Type B pancreatic cell (in vitro differentiated cells): ENCODE measurements at places on chromosomes 4 and X.

DNA sequence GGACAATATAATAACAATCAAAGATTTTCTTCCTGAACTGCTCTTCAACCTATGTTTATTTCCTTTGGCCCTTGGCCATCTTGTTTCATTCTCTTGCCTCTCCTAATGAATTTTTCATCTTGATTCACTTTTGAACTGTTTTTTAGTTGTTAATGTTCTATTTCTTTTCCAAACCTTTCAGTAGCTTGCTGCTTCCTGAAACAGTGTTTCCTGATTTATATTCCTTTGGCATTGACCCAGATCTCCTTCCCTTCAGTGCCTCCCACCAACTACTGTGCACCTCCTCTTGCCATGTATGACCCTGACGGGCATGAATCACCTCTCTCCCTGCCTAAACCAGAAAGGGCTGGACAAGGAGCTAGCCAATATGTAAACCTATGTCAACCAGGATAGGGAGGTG is 25.6 kb upstream of the SPP1 start:
- no peak for DNase-seq

DNA sequence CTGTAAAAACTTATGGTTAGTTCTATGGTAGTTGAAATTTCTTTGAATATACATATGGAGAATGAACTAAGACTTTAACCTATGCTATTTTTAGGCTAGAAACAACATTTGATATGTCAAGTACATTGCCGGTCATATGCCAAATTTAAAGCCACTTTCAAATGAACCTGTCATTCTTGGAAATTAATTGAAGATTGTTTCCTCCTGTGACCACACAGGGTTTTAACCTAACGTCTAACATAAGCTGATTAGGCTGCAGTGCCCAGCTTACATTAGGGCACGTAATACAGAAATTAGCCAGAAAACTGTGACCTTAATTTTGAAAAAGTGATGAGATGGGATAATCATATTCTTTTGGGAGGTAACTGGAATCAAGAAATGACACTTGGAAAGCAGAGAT is 645.9 kb downstream of the FSTL5 start:
- no peak for DNase-seq

- peak; percentile 80 for DNase-seq
Measured at GRCh38 chr4:118888666-118889311, at the start of gene SYNPO2. SYNPO2 (plus strand) TSS chr4:118888854; CDS start chr4:118889037, 183 bp downstream.

GRCh38 chr4:25792876-25793275 is 69.9 kb downstream of the SEL1L3 start:
- no peak for DNase-seq

- DNase-seq: no peak
Measured at GRCh38 chr4:165953181-165953580, 80.1 kb downstream of the TLL1 start.

DNA sequence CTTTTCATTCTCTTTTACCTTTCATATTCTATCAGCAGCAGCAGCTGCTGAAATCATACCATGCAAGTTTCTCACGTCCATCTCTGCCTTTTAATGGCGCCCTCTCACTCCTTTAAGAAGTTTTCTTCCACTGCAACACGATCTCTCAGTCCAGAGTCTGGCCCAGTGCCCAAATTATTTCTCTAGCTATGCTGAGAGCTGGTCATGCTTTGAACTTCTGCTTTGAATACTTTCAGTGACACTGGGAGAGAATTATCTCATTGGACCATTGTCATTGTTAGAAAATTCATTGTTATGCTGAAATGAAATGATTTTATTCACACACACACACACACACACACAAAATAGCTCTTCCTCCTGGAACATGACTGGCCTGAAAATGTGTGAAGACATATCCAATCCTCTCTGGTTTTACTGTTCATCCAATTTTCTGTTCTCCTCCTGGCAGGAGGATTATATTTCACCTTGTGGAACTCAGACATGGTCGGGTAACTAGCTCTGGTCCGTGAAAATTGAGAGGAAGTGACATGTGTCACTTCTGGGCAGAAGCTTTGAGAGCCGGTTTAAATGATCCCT is 1.3 kb upstream of the PDHA1 start:
- DNase-seq: no peak

- no peak for DNase-seq
Measured at GRCh38 chr4:115945026-115945425, 831.6 kb upstream of the NDST4 start.

- no peak for DNase-seq
Measured at GRCh38 chrX:133465254-133465653, 50.0 kb upstream of the GPC4 start.

GRCh38 chrX:44747969-44748368 is 95.9 kb upstream of the DUSP21 start:
- no peak for DNase-seq

GRCh38 chr4:89136525-89136924 is 25.2 kb downstream of the TIGD2 start:
- DNase-seq: no peak

GRCh38 chr4:144574000-144574399 is 72.0 kb upstream of the HHIP start:
- no peak for DNase-seq

GRCh38 chr4:83569987-83570386 is 34.1 kb downstream of the GPAT3 start:
- no peak for DNase-seq

DNA sequence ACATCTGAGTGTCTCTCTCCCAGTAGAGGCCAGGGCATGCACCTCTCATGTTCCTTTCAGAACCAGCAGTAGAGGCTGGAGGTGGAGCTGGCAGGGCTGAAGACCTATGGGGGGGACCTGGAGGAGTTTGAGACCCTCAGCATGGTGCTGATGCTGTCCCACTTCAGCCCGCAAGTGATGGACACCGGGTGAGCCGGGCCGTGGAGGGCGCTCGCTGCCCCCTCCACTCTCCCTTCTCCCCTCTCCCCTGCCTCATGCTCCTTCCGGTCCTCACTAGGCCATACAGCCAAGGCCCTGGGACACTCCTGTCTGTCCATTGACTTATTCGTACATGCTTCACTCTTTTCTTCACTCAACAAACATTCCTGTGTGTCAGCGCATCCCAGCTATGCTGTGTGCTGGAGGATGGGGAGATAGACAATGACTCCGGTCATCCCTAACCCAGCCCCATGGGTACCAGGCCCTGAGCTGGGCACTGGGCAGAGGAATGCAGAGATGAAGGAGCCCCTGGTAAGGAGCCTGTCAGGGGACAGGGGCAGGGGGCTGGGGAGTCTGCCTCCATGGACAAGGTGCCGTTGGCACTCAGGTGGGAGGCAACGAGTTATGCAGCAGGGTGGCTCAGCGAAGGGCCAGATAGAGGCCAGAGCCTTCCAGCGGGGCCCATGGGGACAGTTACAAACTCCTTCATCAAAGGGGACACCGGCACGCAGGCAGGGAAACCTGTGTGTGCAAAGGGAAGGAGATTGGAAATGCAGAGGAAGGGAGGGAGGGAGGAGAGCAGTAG is 28.4 kb upstream of the WFS1 start:
- DNase-seq: no peak

DNA sequence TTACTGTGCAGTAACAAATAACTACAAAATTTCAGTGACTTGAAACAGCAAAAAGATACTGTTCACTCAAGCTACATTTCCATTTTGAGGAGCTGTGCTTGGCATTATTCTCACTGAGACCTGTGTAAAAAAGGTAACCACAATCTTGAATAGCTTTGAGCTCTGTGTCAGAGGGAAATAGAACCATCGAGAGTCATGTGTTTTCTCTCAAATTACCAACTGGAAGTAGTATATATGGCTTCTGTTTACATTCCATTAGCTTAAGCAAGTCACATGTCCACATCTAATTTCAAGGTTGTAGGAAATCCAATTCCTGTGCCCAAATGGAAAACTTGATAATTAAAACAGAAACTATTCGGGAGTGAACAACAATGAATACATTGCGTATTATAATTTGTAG is 82.9 kb upstream of the BANK1 start:
- no peak for DNase-seq

- no peak for DNase-seq
Measured at GRCh38 chr4:153114771-153115321, 89.4 kb upstream of the TRIM2 start.

- DNase-seq: no peak
Measured at GRCh38 chr4:21769404-21770147, 179.0 kb downstream of the KCNIP4 start.

- DNase-seq: no peak
Measured at GRCh38 chr4:31360786-31361185, 640.6 kb downstream of the PCDH7 start.

GRCh38 chr4:122863639-122864038 is 37.0 kb downstream of the FGF2 start:
- no peak for DNase-seq

DNA sequence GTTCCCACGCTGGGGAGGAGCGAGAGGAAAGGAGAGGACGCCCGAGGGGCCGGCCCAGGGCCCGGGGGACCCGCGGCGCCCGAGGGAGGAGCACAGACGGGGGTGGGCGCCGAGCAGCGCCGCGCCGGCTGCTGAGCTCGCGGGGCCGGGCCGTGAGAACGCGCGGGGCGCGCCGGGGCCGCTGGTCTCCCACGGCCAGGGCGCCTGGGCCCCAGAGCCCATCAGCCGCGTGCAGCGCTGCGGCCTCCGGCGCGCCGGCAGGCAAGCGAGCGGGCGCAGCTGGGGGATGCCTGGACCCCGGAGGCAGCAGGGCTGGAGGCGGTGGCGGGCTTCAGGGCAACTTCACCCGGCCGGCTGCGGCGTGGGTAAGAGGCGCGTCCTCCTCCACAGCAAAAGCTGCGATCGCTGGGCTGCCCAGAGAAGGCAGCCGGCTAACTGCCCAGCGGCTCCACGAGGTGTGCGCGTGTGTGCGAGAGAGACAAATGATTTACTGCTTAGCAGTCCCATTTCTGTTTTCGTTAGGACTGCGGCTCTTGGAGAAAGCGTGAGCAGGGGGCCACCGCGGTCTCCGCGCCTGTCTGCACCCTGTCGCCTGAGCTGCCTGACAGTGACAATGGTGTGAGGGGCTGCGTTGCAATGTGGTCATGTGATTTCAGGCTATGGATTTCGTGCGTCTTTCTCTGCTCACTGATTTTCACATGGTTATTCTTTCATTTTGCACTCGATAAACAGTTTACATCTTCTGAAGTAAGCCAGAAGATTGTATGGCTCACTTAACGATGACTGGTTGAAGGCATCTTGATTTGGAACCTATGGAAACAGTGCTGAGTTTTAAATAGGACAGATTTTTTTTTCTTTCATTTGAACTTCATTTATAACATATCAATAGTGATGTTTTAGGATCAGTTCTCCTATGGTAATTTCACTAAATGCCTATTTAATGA is 1.2 kb downstream of the GUCY1A1 start:
- peak; percentile 73 for DNase-seq

GRCh38 chr4:108804648-108805273 is 41.9 kb upstream of the ETNPPL start:
- DNase-seq: no peak

- no peak for DNase-seq
Measured at GRCh38 chr4:6710282-6710681, 617 bp upstream of the MRFAP1L1 start.
